ENCODE measurements at places on chromosomes 13 and 19.

GRCh38 chr13:46160065-46160464, 21.9 kb downstream of the LCP1 start:
- DNase-seq: no peak

- DNase-seq: no peak
These were observed 271.5 kb downstream of the PCDH9 start for GRCh38 chr13:66958611-66959010.

- DNase-seq: no peak
These were observed 96.5 kb downstream of the KL start for GRCh38 chr13:33112766-33113165.

GRCh38 chr13:102584434-102584833, 12.4 kb upstream of the TPP2 start:
- DNase-seq: no peak

DNA sequence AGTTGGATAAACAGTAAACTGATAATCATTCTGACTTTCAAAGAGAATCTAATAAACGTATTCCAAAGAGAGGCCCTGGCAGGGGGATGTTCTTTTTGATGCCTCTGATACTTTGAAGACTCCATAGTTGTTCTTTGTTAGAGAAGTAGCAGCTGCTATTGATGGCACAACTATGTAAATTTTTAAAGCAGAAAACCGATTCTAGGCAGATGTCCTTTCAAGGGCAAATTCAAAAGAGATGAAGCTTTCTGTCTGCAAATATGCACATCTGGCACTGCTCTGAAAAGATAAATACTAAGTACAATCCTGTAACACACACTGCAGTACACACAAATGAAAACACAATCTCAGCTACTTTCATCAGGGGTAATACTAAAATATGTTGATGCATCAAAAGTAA, 250.1 kb downstream of the VWA8 start:
- no peak for DNase-seq

DNA sequence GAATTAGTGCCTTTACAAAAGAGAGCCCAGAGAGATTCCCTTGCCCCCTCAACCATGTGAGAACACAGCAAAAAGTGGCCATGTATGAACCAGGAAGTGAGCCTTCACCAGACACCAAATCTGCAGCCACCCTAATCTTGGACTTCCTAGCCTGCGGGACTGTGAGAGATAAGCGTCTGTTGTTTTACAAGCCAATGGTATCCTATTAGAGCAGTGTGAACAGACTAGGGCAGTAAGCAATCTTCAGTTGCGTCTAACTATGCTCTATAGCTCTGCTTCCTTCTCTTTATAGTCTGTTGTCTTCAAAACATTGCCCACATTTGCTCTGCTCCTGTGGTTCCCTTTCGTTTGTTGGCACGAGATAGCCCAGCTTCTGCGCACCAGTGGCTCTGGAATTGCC, 109.5 kb upstream of the FNDC3A start:
- DNase-seq: no peak

GRCh38 chr13:48192411-48192935, 40.5 kb upstream of the ITM2B start:
- no peak for DNase-seq

- DNase-seq: no peak
These were observed 203.5 kb downstream of the ENOX1 start for GRCh38 chr13:43583321-43583720.

DNA sequence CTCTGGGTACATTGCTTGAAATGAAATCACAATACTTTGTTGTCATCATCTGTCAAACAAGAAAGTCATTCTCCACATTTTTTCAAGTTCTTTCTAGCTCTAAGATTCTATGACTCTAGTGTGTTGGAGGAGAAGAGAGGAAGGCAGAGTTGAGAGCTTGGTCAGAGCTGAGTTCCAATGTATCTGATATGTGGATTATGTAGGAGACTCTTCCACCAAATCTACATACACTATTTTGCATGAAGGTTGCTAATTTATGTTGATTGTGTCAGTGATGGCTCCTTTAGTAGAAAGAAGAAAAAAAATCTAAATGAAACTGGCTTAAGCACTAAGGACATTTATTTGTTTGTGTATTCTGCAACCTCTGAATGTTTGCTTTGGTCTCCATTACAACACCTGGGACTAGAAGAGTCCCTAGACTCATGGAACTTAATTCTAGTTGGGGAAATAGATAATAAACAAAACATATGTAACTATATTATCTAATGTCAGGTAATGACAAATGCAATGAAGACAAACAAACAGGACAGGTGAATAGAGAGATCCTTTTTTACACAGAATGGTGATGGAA, 691.9 kb downstream of the UQCRFS1 start:
- DNase-seq: no peak

DNA sequence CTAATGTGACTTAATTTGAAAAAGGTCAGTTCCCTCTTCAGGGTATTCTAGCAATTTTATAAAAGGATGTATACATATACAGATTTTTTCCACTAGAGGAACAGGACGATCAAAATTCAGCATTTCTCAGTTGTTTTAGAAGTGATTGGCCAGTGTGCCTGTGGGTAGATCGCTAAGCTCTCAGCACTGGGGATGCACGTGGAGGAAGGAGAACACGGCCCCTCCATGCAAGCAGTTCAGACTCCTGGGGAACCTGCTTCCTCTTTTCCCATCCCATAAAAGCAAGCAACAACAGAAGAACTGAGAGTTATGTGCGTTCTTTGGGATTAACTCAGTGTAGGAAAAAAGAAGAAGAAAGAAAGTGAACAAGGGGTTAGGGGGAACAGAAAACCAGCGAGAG, 328.8 kb downstream of the FOXO1 start:
- DNase-seq: no peak

DNA sequence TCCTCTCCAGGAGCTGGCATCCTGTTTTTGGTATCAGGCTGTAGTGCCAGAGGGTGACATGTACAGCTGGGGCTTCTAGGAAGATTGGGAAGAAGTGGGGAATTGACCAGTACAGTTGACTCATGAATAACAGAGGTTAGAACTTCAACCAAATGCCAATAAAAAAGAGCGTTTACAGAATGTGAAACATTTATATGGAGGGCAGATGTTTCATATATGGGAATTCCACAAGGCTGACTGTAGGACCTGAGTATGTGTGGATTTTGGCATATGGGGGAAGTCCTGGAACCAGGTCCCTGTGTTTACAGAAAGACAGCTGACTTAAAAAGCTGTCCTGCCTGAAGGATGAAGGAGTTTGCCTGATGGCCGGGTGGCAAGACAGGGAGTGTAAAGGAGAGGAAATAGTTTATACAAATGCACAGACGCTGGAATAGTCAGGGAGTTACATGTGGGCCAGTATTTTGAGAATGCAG, 5.2 kb downstream of the CHAMP1 start:
- DNase-seq: no peak

DNA sequence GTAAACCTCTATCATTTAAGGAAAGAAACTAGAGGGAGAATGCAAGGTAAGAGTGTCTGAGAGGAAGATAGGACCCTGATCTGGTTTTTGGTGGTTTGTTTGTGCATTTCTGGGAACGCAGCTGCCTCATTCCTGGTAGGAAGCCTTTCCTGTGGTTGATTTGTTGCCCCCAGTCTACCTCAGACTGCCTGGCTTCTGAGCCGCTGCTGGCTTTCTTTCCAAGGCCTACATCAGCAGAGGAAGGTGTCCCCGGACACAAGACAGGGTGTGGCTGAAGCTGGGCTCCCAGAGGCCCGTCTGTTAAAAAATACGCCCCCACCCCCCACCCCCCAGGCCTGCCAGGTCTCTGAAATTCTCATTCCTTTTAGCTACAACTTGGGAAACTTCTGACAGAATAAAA, 42.6 kb downstream of the C13orf42 start:
- no peak for DNase-seq

- DNase-seq: no peak
These were observed 573 bp upstream of the ERCC5 start for GRCh38 chr13:102845289-102845629.

- no peak for DNase-seq
These were observed 22.6 kb downstream of the CARS2 start for GRCh38 chr13:110683203-110683883.

DNA sequence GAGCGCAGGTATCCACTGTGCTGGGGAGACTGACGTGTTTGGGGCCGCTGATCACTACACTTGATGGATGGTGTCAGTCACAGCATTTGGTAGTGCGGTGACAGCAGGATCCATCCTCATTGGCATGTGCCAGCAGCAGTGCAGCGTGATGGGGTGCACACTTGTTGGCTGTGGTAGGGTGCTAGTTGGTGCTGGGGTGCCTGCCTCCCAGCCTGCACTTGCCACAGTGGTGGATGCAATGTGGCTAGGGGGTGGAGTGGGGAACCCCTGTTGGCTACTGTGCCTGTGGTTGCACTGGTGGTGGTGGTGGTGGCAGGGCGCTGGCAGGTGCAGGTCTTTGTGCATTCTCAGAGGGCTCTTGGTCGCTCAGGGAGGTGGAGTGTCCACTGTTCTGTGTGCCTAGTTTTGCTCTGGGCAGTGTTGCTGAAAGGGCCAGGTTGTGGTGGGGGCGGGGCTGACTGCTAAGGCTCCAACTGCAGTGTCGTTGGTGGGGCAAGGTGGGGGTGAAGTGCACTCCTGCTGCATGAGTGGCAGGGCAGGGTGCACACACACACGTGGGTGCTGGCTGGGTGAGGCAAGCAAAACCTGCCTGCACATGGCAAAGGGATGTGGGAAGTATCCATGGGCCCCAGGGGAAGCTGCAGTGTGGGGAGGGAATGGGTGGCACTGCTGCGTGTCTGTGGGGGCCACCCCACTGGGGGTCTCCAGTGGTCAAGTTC, 84.8 kb downstream of the ZMYM2 start:
- DNase-seq: no peak

GRCh38 chr19:46297700-46298478, 1.0 kb downstream of the HIF3A start:
- no peak for DNase-seq

DNA sequence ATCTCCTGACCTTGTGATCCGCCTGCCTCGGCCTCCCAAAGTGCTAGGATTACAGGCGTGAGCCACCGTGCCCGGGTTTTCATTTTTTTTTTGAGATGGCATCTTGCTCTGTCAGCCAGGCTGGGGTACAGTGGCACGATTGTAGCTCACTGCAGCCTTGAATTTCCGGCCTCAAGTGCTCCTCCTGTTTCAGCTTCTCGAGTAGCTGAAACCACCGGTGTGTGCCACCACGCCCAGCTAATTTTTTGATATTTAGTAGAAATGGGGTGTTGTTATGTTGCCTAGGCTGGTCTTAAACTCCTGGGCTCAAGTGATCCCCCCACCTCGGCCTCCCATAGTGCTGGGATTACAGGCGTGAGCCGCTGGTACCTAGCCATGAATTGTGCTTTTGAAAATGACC, 5.9 kb downstream of the ADAT3 start:
- no peak for DNase-seq

- no peak for DNase-seq
These were observed 380.7 kb downstream of the SLITRK5 start for GRCh38 chr13:88051746-88052482.

DNA sequence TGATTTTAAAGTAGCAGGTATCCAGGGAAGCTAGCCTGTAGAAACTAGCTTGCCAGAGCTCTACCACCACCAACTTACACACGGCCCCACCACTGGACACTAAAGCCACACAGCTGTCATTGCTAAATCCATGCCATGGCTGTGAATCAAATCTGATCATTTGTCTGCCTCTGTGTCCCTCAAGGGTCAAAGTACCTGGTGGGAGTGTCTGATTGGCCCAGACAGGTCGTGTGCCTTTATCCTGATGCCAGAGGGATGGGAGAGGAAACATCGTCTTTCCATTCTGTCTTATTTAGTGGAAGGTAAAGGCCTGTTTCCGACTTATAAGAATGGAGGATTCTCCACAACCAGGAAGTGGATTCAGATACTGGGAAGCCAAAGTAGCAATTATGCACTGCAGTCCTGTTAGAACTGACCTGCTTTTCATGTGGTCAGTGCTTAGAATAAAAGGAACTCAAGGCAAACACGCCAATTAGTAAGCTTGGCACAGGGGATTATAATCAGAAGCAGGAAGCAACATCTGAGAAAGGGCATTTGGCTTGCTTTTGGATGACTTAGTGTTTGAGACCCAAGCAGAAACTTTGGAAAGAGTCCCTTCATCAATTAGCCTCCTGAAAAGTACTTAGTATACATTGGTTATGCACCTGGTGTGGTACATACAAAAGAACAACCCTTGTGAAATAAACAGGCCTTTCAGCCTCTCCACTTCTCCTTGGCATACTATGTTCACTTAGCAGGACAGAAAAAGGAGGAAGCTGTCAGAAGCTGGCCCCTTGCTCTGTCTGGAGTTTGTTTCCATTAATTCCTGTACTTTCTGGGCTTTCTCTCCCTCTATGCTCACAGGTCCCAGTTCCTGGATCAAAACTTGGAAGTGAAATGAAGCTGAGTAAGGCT, 192.4 kb downstream of the NUFIP1 start:
- no peak for DNase-seq

GRCh38 chr19:47507924-47508553, 6.8 kb downstream of the NAPA start:
- no peak for DNase-seq

- DNase-seq: no peak
These were observed 2.7 kb upstream of the GNA15 start for GRCh38 chr19:3132971-3133792.

DNA sequence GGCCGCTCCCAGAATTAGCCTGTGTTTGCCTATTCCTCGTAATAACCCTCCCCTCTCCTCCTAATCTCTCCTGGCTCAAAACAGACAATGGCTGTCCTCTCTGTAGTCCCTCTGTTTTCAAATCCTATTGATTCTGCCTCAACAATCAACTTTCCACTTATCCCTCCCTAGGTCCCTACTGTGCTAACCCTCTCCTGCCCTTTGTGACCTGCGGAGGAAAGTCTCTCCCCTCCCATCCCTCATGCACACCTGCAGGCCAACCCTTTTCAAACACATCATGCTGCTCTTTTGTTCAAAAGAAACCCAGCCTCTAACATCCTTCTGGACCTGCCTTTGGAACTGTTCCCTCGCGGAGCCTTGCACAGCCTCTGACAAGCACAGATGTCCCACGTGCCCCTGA, 37.3 kb downstream of the CILP2 start:
- DNase-seq: no peak

- no peak for DNase-seq
These were observed 790 bp upstream of the SUGT1 start for GRCh38 chr13:52651897-52652195.

DNA sequence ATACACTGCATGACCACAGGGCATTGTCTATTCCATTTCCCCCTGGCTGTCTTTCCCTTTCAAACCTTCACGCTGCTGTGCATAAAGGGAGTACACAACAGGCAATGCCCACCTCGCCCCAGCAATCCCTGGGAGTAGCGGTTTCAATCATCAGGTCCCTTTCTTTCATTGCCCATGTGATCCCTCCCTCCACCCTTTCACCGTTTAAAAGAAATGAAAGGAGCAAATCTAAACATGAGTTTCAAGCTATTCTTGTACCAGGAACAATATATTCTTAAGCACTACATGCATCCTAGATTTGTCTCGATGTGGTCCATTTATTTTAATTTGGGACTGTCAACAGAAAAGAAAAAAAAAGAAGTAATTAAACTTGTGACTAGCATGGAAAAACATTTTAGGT, 123.4 kb upstream of the ARGLU1 start:
- DNase-seq: no peak

DNA sequence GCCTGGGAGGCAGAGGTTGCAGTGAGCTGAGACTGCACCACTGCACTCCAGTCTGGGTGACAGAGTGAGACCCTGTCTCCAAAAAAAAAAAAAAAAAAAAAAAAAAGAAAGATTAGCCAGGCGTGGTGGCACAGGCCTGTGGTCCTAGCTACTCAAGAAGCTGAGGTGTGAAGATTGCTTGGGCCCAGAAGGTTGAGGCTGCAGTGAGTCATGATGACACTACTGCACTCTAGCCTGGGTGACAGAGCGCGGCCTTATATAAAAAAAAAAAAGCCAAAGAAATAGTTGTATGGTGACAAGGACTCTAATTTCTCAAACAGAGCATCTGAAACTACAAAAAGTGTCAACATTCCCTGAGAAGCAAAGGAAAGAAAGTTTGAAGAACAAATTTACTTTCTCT, 3.4 kb downstream of the PBX4 start:
- no peak for DNase-seq

Measured in right renal pelvis (tissue), 4 donors.